ENCODE measurements at places on chromosomes 7 and 10.

DNA sequence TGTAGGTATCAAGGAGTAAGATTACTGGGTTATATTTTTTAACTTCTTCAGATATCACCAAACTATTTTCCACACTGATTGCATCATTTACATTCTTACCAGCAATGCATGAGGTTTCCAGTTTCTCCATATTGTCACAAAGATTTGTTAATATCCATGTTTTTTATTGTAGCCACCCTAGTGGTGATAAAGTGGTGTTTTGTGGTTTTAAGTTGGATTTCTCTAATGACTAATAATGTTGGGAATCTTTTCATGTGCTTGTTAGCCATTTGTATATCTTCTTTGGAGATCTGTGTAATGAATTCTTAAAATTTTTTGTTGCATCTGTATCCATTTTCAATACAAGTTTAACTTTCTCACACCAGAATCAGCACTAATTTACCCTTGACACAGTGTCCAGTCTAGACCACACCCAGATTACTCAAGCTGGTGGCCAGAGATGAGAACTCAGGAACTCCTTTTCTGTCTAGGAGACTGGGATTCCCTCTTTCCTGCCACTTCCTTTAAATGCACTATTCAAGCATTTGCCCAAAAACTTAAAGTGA lies 67.0 kb upstream of the PLXDC2 start:
- DNase-seq, result no peak

- no peak for DNase-seq
Measured at GRCh38 chr10:3691482-3691881, 93.5 kb downstream of the KLF6 start.

DNA sequence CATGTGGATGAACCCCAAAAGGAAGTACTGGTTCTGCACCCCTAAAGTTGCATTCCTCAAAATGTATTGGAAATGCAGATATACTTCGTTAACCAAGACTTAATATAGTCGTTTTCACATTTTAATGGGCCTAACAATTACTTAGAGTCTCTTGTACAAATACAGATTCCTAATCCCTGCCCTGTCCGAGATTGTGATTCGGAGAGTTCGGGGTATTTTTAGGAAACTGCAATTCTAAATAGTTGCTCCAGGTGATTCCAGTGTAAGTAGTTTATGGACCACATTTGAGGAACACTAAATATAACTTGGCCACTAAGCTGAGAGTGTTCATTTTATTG lies 830 bp downstream of the TRUB1 start:
- DNase-seq, result no peak

DNA sequence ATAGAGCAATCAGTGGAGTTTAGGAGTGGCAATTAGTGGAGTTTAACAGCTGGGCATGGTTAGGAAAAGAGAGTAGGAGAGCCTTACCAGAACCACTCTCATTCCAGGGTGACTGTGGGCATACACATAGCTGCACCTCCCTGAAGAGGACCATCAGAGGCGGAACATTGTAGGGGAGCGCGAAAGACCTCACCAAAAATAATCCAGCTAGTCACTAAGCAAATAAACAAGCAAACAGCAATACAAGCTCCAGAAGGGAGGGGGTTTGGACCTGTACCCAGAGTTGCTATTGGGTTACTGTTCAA lies 4.1 kb upstream of the NACAD start:
- DNase-seq, result no peak

- DNase-seq, result no peak
Measured at GRCh38 chr10:119659951-119660350, 8.8 kb downstream of the BAG3 start.

DNA sequence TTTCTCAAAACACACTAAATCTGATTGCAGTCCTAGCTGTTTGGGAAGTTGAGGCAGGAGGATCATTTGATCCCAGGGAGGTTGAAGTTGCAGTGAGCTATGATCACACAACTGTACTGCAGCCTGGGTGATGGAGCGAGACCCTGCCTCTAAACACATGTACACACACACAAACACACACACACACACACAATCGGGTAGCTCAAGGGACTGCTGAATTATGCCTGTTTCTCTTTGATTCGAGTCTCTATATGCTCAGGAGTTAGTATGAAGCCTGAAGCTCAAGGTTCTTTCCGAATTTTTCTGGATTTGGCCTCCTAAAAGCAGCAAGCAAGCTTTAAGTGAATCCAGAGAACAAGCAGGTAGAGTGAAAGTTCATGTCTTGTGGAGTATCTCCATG lies 22.5 kb downstream of the PRTFDC1 start:
- DNase-seq, result no peak

GRCh38 chr7:150965273-150965830 lies 12.8 kb downstream of the KCNH2 start:
- no peak for DNase-seq

GRCh38 chr10:97531401-97531986 lies 32.8 kb downstream of the UBTD1 start:
- no peak for DNase-seq

DNA sequence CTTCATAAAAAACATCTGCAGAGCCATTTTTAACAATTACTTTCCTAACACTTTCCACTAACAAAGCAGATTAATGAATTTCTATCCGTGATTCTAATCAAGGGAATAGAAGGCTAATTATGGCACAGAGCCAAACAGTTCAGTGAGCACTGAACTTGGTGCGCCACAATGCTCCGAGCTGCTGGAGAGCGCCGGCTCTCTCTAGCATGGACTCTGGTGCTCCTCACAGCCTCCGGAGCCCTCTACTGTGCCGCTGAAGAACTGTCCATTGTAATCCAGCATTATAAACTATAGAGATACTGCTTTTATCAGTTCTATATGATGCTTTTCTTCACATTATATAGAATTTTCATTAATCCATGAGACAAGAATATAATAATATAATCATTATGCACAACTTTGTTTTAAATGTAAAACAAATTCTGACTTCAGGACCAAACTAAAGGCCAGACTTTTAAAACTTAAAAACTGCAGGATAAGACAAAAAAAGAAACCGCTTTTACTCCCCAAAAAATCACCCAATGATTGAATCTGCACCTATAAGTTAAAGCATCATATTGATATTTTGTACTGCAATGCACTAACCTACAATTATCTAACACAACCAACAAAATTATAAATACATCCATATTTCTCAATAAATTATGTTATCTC lies 123.6 kb downstream of the RNF32 start:
- peak; percentile 56 for DNase-seq

DNA sequence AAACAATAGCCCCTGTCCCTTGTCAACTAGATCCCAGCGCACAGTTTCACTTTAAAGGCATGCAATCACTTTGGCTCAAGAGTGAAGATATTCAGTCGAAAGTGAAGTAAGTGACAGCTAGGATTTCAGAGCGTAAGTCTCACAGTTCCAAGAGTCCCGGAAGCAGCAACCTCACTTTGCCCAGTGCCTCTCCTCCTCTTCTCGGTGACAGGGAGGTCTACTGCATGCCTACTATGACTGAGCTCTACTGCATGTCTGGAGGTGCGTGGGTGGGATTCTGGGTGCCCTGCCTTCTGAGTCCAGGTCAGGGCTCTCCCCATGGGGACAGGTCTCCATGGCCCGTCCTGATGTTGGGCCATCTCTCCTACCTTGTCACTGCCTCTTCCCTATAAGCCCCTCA lies 17.0 kb downstream of the PRKCQ start:
- no peak for DNase-seq

DNA sequence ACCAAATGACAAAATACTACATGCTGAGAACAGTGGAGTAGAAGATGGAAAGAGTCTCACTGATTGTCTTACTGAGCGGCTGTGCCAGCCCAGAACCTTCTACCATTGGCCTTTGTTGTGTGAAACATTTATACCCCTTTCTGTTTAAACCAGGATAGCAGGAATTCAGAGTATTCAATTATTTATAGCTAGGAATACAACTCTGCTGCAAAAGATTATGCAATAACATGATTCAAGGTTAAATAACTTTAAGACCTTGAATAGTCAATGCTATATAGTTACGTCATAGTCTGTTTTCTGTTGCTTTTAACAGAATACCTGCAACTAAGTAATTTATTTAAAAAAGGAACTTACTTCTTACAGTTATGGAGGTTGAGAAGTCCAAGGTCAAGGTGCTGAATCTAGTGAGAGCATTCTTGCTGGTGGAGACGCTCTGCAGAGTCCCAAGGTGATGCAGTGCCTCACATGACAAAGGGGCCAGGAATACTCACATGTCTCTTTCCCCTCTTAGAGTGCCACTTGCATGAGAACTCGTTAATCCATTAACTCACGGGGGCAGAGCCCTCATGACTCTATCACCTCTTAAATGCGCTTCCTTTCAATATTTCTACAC lies 371.8 kb downstream of the MDFIC start:
- DNase-seq, result no peak

GRCh38 chr7:17661982-17662585 lies 278.2 kb downstream of the SNX13 start:
- no peak for DNase-seq

- no peak for DNase-seq
Measured at GRCh38 chr10:30116041-30116491, 56.7 kb upstream of the JCAD start.

- no peak for DNase-seq
Measured at GRCh38 chr7:132882714-132883428, 199.0 kb downstream of the CHCHD3 start.

GRCh38 chr7:42765931-42766330 lies 145.9 kb downstream of the C7orf25 start:
- DNase-seq, result no peak

DNA sequence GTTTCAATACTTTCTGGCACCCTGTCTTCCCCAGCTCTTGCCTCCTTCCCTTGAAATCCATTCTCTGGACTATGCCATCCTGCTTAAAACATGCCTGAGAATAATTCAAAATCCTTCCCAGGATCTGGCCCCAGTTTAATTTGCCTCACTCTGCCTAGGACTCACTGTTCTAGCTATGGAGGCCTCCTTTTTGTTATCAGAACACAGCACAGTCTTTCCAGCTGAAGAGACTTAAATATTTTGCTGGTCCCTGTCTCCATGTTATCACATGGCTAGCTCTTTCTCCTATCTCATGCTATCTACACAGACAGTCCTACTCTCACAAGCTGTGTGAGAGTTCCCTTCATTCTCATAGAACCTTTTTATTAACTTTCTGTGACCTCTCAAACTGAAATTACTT lies 194.8 kb downstream of the RNLS start:
- DNase-seq, result no peak

Measured in NCI-H345 (cell line).